Thoracic aorta endothelial cell (primary cell): ENCODE measurements at places on chromosomes 5 and 9. TPM values are rescaled to one million over a fixed set of nuclear protein-coding genes. Genes with fewer than 3 reads are reported as not detected.

ALDH1A1 gene
- 57.0 and 116 TPM in 2 replicates for total RNA-seq

GARIN3 gene
- not detected in 2 replicates for total RNA-seq

CXCL14 gene
- not detected in 2 replicates for total RNA-seq

FBXL7 gene
- total RNA-seq = 14.4 and 26.1 TPM in 2 replicates

ZNF883 gene
- total RNA-seq = 0.07 and 0.53 TPM in 2 replicates

PRLR gene
- total RNA-seq = not detected in 2 replicates

HAVCR2 gene
- total RNA-seq = under 0.01 and 0.07 TPM in 2 replicates

GABRA6 gene
- total RNA-seq = 0.66 and 1.1 TPM in 2 replicates

S100Z gene
- total RNA-seq = not detected in 2 replicates

RPS14 gene
- 2,102 and 2,111 TPM in 2 replicates for total RNA-seq

SMIM32 gene
- not detected in 2 replicates for total RNA-seq

PLPP1 gene
- 18.4 and 24.9 TPM in 2 replicates for total RNA-seq

PTGER4 gene
- 94.7 and 114 TPM in 2 replicates for total RNA-seq

CDH18 gene
- not detected in 2 replicates for total RNA-seq

SPEF2 gene
- total RNA-seq = 1.7 and 4.1 TPM in 2 replicates

FSTL4 gene
- not detected in 2 replicates for total RNA-seq

FAM221B gene
- total RNA-seq = not detected in 2 replicates

DHX29 gene
- total RNA-seq = 60.4 and 61.2 TPM in 2 replicates

TRAF2 gene
- 11.0 and 14.3 TPM in 2 replicates for total RNA-seq

PHF2 gene
- 13.6 and 16.8 TPM in 2 replicates for total RNA-seq

GNA14 gene
- 3.9 and 5.2 TPM in 2 replicates for total RNA-seq

SHISAL2B gene
- not detected in 2 replicates for total RNA-seq

TXNDC8 gene
- not detected in 2 replicates for total RNA-seq

STPG3 gene
- total RNA-seq = not detected in 2 replicates

CEL gene
- total RNA-seq = 0.14 and 0.53 TPM in 2 replicates

XRCC4 gene
- total RNA-seq = 15.6 and 20.3 TPM in 2 replicates

SDHA gene
- 182 and 217 TPM in 2 replicates for total RNA-seq

ZNF658 gene
- 5.5 and 6.1 TPM in 2 replicates for total RNA-seq

REEP2 gene
- 2.8 and 5.6 TPM in 2 replicates for total RNA-seq

SPINK13 gene
- total RNA-seq = not detected in 2 replicates

ITK gene
- total RNA-seq = not detected in 2 replicates

LCN12 gene
- total RNA-seq = not detected in 2 replicates

NMUR2 gene
- not detected in 2 replicates for total RNA-seq

TTLL11 gene
- total RNA-seq = 3.1 and 4.3 TPM in 2 replicates
